ENCODE measurements at places on chromosomes 1 and 21.

- no peak for DNase-seq
These were observed 72.1 kb downstream of the DISP1 start for GRCh38 chr1:222886878-222887351.

- no peak for DNase-seq
These were observed 90.3 kb downstream of the DISP1 start for GRCh38 chr1:222905151-222905550.

- DNase-seq, result no peak
These were observed 474.5 kb downstream of the PTPRC start for GRCh38 chr1:199113265-199113869.

DNA sequence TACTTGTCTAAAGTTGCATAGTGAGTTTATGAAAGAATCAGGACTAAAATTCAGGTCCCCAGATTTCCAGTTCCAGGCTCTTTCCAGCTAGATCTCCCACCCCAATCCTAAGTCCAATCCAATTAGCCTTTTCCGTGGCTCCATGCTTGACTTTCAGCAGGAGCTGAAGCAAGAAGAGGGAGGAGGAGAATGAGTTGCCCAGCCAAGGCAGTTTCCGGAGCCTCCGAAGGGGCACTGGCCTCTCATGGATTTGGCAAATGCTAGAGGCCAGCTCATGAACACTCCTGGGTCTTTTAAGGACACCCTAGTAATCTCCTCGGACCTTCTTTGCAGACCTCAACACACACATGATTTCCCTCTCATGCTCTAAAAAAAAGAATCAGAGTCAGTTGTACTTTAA is 10.5 kb upstream of the LRRC52 start:
- no peak for DNase-seq

DNA sequence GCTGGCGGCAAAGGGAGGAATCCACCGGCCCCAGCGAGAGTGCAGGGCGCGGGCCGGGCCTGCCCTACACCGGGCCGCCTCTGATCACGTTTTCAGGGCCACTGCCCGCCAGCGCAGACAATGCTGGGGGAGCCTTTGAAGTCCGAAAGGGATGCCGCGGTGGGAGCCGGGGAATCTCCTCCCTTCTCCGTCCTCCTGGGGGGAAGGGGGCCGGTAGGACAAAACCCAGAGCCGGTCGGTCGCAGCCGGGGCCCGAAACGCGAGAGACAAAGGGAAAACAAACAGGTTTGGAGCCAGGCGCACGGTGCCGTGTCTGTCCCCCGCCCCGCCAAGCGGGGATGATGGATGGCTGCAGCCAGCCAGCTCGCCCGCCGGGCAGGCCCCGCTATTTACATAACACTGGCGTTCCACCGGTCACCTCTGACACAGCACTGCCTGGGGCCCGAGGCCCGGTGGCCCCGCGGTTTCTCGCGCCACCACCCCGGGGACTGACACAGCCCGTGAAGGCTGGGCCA is 92.0 kb downstream of the CASZ1 start:
- DNase-seq, result no peak

- DNase-seq, result no peak
These were observed 72.0 kb upstream of the KCNA3 start for GRCh38 chr1:110746644-110747259.

DNA sequence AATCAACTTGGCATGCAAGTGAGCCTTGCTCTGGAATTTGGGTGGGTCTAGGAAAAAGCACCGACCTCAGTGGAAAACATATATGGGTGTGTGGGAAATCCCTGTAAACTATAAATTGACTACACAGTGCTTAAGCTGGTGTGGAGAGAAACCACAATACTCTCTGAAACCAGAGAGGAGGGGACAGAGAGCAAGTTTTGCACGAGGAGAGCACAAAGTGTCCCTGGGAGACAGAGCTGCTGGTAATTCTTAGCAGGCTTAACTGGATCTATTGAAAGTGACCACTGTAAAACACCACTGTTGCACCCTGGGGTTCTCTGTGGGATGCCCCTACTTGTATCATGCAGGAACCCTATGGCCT is 12.8 kb downstream of the KCNJ15 start:
- DNase-seq, result no peak

DNA sequence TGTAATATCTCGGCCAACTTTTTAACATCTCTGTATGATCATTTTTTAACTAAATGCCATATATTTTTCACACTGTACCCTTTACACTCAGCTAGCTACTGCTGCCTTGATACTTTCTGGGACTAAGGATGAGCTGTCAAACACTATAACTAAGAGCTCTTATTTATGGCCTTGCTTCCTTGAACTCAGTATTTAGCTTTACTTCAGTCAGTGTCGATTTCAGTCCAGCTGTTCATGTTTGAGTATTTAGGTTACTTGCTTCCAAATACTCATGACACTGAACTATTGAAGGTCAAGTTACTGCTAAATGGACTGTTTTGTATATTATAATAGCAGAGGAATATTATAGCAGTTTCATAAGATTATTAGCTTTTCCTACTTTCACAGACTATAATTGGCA is 25.9 kb upstream of the USP25 start:
- no peak for DNase-seq

DNA sequence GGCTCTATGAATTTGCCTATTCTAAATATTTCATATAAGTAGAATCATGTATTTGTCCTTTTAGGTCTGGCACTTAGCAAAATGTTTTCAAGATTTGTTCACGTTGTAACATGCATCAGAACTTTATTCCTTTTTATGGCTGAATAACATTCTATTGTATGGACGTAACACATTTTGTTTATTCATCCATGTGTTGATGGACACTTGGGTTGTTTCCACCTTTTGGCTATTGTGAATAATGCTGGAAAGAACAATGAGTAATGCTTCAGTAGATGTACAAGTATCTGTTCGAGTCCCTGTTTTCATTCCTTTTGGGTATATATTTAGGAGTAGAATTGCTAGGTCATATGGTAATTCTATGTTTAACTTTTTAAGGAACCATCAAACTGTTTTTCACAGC is 24.7 kb downstream of the SLC35A3 start:
- no peak for DNase-seq

GRCh38 chr1:98121646-98122045 is 200.8 kb upstream of the DPYD start:
- DNase-seq, result no peak

GRCh38 chr1:17012775-17013490 is 1.2 kb upstream of the ATP13A2 start:
- no peak for DNase-seq

- DNase-seq, result no peak
These were observed 276.3 kb downstream of the MATN1 start for GRCh38 chr1:30447080-30447479.

DNA sequence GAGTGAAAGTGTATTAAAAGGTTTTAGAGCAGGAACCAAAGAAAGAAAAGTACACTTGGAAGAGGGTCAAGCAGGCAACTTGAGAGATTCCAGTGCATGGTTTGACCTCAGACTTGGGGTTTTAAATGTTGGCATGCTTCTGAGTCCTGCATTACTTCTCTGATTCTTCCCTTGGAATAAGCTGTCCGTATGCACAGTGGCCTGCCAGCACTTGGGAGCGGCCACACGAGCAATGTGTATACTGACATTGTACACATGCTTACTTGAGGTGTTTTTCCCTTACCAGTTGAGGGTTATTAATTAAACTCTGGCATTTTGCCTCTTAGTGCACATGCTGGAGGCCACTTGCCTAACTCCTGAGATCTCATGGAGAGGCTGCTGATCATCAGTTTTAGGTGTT is 786.6 kb upstream of the RGS18 start:
- DNase-seq, result no peak

DNA sequence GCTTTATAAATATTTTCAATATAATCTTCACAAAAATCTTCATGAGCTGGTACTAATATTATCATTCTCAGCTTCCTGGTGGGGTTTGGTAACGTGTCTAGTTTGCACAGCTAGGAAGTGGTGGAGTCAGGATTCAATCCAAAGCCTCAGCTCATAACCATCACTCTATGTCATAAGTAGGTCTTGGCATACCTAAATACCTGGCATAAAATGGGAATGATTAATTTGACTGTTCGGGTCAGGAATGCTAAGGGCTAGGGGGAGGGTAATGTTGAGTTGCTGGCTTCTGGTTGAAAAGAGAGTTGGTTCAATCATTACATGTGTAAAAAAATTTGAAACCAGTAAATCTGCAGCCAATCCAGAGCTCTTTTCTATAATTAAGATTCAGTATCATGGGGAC is 5.6 kb upstream of the SAMSN1 start:
- no peak for DNase-seq

GRCh38 chr1:167991546-167991945 is 54.7 kb upstream of the MPC2 start:
- DNase-seq, result no peak

- DNase-seq, result no peak
These were observed 60.0 kb upstream of the ATP5PO start for GRCh38 chr21:33975548-33976081.

DNA sequence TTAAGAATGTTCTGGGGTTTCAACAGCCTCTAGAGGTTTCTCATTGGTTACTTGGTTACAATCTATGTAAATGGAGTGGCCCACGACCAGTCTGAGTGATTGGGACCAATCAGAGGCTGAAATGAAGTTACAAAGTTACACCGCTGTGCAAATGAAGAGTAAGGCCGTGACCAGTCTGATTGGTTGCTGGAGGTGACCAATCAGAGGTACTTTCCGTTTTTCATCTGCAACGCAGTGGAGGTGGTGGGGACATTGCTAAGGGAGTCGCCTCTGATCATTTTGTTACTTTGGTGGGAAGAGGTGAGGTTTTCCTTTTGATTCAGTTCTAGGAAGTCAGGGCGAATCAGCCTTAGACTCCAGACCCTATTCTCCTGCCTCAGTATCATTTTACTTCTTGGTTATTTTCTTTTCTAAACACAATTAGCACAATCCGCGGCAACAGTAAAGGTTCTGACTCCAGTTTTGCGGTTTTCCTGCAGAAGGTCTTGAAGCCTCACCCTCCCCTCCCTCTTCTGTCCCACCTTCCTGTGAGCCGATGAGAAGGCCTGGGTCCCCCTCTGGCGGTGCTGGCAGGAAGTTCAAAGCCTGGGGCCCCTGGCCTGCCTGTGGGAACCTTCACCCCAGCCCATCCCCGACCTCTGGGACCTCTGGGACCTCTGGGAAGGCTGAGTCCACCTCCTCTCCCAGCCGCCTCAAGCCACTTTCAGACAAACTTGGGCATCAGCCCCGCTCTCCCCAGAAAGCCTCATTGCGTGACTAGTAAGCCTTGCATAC is 38.7 kb upstream of the TTC34 start:
- DNase-seq, result no peak

DNA sequence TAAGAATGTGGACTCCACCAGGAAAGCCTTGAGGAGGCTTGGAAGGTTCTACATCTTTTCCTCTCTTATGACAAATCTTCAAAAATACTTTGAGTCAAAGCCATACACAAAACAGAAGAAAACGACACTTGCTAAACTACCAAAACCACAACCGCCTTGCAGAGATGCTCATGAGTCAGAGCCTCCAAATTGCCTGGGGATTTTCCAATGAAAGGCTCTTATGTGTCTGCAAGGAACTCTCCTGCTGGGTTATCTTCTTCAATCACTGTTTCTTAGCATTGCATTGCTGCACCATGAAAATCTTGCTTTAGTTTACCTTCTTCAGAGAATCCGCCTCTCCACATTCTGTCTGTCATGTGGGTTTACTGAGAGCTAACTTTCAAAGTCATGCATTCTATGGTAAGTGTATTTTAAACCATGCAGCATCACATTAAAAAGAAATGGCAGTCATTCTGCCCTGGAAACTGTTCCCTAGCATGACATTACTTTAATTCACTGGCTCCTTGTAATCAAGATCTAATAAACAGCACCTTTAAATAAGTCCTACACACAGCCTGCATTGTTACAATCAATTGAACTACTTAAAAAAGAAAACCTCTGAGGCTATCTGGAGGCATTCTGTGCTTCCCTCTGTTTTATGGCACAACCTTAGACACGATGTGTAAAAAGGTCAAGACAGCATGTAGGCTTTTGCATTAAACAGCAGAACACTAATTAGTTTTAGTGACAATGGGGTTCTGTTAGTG is 210.0 kb upstream of the FOXD3 start:
- DNase-seq, result no peak

GRCh38 chr1:201518071-201518470 is 11.1 kb upstream of the CSRP1 start:
- no peak for DNase-seq

DNA sequence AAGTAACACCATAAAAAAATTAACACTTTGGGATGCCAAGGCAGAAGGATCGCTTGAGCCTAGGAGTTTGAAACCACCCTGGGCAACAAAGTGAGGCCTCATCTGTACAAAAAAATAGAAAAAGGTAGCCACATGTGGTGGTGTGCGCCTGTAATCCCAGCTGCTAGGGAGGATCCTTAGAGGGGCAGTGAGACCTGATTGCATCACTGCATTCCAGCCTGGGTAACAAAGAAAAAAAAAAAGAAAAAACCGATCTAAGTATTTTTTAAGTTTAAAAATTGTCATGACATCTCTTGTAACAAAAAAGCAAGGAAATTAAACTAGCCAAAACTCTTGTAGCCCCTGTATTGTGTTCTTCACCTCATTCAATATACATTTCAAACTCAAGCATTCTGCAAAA is 39.5 kb downstream of the ZZZ3 start:
- DNase-seq, result no peak

DNA sequence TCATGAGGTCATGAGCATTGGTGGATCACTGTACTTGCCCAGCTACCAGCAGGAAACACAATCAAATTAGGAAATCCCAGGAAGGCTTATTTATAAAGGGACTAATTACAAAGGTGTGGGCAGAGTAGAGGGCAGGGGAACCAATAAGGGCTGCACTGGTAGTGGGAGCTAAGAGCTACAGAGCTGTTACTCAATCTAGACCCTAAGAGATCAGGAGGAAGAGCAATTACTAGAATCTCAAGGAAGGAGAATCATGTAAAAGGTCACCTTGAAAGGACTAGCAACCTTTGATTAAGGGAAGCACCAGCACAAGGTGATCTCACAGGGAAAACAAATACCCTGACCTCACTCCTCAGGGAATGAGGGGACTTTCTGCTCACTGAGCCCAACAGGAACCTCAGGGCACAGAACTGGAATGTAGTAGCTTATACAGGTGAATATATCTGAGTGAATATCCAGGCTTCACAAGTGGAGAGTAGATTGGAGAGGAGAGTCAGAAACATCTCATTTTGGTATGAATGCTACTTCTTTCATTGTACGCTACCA is 66.8 kb downstream of the SAMSN1 start:
- DNase-seq, result no peak

- peak; percentile 68 for DNase-seq
These were observed 142.2 kb downstream of the NFIA start for GRCh38 chr1:61224609-61225008.

DNA sequence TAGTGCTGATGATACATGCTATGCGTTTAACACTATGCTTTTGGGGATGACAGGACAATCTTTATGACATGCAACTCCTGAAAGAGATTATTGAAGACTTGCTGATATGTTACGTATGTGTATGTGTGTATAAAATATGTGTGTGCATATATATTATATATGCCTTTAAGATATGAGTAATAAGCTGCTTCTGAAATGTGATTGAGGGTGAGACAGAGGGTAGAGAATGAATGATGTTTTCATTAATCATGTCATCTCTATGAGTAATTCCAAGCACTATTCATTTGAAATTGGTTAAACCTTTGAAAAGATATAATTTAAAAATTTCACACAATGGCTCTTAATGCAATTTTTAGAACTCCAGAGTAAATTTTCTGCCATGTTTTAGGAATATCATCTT is 5.8 kb downstream of the BCL9 start:
- no peak for DNase-seq

- DNase-seq, result no peak
These were observed 141.1 kb upstream of the SAMSN1 start for GRCh38 chr21:14687268-14687625.

GRCh38 chr1:87450615-87451209 is 122.0 kb downstream of the LMO4 start:
- no peak for DNase-seq
